ENCODE measurements at places on chromosomes 12 and 14.

- DNase-seq = no peak
These were observed 111.2 kb downstream of the RIN3 start for GRCh38 chr14:92624764-92625163.

DNA sequence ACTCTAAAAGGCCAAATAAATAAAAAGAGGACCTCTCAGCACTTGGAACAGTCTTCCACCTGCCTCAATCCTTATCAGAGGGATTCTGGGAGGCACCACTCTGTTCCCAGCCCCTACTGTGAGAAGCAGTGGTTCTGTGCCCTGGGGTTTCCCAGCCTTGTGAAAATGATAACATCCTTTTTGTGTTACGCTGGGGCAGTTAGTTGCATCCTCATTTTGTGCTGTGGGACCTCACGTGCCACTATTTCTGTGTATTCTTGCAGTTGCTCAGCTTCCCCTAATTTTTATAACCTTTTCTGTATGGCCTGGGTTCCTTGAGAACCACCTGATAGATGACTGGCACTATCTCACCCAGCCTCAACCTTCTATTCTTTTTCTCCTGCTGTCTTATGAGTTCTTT, 10.8 kb upstream of the CMA1 start:
- no peak for DNase-seq

DNA sequence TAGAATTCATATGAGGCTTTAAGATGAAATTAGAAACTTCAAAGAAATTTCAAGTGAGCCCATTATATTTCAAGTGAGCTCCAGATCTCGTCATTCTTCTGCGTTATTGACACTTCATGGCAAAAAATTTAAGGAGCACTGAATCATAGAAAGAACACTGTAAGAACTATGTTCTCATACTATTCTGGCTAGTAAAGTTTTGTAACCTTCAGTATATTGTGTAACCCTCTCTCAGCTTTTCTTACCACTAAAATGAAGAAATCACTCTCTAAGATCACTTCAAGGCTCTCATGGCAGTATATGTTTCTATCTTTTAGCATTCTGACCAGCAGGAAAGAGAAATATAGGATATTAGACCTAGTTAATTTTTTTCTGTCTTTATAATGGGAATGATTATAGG, 6.3 kb downstream of the GPHN start:
- DNase-seq = no peak

- DNase-seq = no peak
These were observed 38.1 kb downstream of the KLRG1 start for GRCh38 chr12:9027161-9028059.

- DNase-seq = no peak
These were observed 1.9 kb downstream of the CARMIL3 start for GRCh38 chr14:24053548-24054323.

GRCh38 chr14:90253826-90254225, 2.5 kb upstream of the PSMC1 start:
- no peak for DNase-seq

GRCh38 chr12:76310110-76310509, 38.1 kb downstream of the BBS10 start:
- no peak for DNase-seq

- no peak for DNase-seq
These were observed 244.9 kb downstream of the PRKD1 start for GRCh38 chr14:29682789-29683188.

DNA sequence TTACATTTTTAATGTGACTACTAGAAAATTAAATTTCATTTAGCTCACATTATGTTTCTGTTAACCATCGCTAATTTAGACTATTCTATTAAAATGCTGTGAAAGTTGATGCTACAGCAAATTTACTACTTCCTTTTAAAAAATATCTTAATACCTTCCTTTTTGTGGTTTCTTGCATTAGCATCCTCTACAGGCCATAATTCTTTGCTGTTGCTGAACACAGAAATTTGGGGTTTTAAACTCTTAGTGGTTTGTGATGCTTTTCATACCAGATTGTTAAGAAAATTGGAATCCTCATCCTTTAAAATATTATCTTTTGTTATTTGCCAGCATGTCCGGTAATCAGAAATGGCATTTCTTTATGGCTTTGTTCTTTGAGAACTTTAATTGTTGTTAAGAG, 18.1 kb downstream of the WNK1 start:
- no peak for DNase-seq

All from stimulated activated CD8-positive, alpha-beta memory T cell treated with anti-CD3 and anti-CD28 coated beads, Interleukin-4, amount 100 ng/mL, for 4 hours (primary cell).